ENCODE measurements at places on chromosomes 5 and 9. TPM values are rescaled to one million over a fixed set of nuclear protein-coding genes. Genes with fewer than 3 reads are reported as not detected.

ENHO gene
- total RNA-seq: 125 TPM

DNA sequence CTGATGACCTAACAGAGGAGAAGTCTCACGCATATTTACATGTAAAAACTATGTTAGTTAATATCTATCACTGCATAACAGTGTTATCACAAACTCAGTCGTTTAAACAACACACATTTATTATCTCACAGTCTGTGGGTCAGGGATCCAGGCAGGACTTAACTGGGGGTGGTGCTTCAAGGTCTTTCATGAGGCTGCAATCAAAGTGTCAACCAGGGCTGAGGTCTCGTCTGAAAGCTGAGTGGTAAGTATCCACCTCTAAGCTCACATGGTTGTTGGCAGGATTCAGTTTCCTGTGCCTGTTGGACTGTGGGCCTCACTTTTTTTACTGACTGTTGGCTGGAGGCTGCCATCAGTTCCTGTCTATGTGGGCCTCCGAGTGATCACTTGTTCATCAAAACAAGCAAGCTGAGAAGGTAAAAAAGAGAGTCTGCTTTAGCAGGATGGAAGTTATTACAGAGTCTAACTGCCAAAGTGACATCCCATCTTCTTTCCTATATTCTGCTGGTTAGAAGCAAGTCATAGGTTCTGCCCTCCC, 188.6 kb downstream of the CARTPT start:
- DNase-seq: no peak

DNA sequence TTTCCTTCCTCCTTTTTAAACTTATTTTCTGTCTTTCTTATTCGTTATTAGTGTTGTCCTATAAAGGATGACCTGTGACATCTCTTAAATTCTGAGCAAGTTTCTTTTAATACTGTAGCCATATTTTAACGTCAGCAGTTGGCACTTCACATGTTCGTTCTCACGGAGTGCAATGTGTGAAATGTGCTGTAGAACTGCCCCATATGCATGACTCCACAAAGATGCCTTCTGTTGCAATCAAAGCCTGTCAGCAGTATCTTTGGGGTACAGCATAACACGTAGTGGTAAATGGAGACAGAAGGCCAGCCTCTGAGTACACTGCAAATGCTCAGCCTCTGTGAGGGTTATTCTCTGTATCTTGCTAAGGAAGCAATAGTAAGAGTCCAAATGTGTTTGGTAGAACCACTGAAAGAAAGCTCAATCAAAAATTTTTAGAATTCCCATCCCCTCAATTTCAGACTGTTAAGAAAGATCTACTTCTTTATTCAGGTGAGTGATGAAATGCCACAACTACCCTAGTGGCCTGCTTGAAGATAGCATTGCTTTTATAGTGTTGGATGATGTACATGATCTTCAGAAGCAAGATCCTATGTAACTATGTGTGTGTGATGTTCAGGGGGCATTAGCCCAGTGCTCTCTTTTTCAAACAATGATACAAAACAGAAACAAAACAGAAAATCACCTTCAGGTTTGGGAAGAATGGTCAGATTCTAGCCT, 277.7 kb downstream of the TMEM167A start:
- DNase-seq: no peak

GRCh38 chr5:153623751-153624450, 133.4 kb downstream of the GRIA1 start:
- DNase-seq: no peak

DNA sequence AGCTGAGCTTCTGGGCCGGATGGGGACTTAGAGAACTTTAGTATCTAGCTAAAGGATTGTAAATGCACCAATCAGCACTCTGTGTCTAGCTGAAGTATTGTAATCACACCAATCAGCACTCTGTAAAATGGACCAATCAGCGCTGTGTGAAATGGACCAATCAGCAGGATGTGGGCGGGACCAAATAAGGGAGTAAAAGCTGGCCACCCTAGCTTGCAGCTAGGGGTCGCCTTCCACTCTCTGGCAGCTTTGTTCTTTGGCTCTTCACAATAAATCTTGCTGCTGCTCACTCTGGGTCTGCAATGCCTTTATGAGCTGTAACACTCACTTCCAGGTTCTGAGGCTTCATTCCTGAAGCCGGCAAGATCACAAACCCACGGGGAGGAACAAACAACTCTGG, 354.0 kb downstream of the PRR16 start:
- no peak for DNase-seq

ADAMTS2 gene
- total RNA-seq: 12.3 TPM

GRCh38 chr5:78626009-78626571, 22.5 kb downstream of the LHFPL2 start:
- no peak for DNase-seq

APC gene
- total RNA-seq: 249 TPM

DNA sequence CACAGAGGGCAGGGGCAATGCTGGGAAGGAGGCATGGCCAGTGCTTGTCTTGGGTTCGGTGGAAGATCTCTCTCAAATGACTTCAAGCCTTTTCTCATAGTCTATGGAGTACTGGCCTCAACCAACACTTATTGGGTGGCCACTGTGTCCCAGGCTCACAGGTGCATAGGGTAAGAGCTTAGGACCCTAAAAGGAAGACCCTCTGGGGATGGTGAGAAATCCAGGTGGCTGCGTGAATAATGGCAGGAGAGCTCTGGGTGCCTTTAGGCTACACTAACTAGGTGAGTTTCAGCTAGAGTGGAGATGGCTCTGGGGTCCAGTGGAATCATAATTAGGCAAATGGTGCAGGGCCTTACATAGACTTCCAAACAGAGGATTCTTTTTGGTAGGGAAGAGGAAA, 9.9 kb downstream of the STC2 start:
- no peak for DNase-seq

- no peak for DNase-seq
These were observed 67.6 kb downstream of the GHR start for GRCh38 chr5:42490831-42491230.

DNA sequence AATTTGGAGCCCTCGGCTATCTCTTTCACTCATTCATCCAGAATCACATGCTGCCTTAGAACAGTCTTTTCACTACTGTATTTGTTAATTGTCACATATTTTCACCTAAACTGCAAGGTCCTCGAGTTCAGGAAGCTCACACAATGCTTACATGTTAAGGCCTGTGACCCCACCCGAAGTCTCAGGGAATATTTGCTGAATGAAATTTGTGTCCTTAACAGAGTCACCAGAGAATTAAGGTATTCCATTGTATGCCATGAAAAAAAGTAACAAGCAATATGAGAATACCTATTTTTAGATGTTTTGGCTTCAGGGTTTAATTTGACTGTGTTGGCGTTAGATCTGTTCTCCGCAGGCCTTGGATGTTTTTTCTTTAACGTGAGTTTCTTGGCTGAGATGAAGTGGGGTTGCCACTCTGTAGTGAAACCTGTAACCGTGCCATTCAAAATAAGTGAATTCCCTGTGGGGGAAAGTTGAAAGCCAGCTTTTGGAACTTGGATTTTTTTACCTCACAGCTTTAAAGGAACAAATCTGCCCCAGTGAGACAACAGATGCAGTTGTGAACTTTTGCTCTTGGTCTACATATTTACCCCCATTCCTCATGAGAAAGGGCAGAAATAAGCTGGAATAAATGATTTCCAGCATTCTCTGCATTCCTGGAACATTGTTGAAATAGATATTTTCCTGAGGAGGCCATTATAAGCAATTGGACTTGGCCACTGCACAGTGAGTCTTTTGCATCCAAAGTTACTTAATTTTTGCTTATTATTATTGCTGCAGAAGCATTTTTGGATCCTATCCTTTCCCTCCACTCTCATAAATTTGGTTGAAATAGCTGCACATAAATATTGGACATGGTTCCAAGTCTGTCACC, 35.9 kb upstream of the FBP1 start:
- no peak for DNase-seq

ITGA2 gene
- total RNA-seq: 15.1 TPM

- DNase-seq: no peak
These were observed 105.7 kb upstream of the HAND1 start for GRCh38 chr5:154583671-154584177.

DNA sequence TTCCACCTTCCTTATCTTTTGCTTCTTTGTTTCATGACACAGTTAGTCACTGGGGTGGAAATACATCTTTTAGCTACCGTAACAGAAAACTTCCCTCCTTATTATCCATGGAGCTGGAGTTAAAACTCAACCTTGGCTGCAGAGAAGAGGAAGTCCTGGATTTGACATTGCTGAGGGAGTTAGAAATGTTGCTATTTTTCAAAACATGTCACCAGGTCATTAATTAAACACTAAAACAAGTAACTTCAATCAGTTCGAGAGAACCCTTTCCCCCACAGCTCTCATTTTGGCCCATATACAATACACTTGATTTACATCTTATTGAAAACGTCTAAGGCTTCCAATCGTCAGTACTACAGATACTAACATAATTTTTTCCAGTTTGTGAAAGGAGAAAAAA, 237.9 kb upstream of the CD180 start:
- no peak for DNase-seq

DNA sequence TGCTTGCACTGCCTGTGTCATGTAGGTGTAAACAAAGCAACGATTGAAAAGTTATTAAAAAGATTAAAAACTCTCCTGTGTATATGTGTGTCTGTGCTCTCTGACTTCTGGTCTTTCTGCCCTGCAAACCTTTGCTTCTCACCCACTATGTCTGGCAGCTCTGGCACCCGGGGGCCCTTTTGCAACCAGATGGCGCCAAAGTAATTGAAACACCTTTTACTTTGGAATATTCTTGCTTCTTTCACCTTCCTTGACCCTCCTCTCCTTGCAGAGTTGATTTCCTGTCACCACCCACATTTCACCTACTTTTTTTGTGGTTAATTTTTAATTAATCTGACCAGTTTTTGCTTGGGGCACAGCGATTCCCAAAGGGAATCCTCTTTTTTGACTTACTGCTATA, 275.5 kb downstream of the ARHGEF28 start:
- DNase-seq: no peak

DNA sequence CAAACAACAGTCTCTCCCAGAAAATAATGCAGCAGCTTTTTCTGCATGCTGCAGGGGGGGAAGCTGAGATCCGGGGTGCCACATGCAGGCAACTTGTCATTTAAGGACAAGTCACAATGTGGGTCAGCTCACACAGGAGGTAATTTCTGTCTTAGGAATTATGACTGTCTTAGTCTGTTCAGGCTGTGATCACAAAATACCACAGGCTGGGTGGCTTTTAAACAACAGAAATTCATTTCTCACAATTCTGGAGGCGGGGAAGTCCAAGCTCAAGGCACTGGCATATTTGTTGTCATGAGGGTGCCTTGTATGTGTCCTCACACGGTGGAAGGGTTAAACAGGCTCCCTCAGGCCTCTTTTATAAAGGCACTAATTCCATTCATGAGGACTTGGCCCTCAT, 127.7 kb downstream of the DIRAS2 start:
- DNase-seq: no peak

UNC5A gene
- total RNA-seq: 75.5 TPM

- DNase-seq: no peak
These were observed 4.8 kb downstream of the KIAA0825 start for GRCh38 chr5:94613583-94613982.

DNA sequence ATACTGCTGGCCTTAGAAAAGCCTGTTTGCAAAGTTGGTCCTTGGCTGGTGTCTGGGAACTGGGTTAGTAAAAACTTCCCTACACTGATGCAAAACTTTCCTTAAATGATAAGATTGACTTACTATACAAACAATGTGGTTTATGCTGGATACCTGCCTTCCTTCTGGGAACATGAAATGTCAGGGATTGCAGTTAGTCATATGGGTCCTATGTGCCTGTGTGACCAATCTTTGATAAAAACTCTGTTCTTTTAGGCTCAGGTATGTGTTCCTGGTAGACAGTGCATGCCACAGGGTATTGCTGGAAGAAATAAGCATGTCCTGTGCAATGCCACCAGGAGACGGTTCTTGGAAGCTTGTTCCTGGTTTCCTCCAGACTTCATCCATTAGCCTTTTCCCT, 173.3 kb downstream of the RMI1 start:
- no peak for DNase-seq

DNA sequence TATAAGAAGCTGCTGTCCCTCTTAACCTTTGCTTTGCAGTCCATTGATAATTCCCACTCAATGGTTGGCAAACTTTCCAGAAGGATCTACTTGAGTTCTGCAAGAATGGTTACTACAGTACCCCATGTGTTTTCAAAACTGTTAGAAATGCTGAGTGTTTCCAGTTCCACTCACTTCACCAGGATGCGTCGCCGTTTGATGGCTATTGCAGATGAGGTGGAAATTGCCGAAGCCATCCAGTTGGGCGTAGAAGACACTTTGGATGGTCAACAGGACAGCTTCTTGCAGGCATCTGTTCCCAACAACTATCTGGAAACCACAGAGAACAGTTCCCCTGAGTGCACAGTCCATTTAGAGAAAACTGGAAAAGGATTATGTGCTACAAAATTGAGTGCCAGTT, 27.8 kb upstream of the SETD9 start:
- DNase-seq: no peak

GRCh38 chr9:131528186-131528585, 2.9 kb downstream of the UCK1 start:
- no peak for DNase-seq

- no peak for DNase-seq
These were observed 3.3 kb upstream of the UAP1L1 start for GRCh38 chr9:137073992-137074399.

Measured in dorsolateral prefrontal cortex (tissue), 122 donors.